ENCODE measurements at places on chromosomes 5 and 9. TPM values are rescaled to one million over a fixed set of nuclear protein-coding genes. Genes with fewer than 3 reads are reported as not detected.

MZB1 gene
- 7.0 TPM for total RNA-seq

DNA sequence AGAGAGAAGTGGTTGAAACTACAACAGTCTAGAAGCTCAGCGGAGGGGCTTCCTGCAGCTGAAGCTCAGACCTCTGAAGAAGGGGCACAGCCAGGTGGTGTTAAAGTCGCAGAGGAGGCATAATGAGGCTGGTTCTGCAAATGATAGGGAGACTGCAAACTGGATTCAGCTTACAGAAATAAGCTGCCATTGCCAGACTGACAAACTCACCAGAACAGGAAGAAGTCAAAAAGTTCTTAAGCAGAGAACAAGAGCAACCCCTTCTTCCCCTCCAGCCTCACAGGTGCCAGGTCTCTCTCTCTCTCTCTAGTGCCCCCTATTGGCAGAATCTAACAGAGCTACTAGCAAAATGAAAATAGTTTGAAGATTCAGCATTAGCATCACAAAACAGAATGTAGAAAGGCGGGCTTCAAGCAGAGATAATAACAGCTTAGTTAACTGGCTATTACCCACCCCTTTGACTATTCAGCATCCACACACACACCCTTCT is 76.7 kb downstream of the GRAMD2B start:
- DNase-seq, result no peak

DNA sequence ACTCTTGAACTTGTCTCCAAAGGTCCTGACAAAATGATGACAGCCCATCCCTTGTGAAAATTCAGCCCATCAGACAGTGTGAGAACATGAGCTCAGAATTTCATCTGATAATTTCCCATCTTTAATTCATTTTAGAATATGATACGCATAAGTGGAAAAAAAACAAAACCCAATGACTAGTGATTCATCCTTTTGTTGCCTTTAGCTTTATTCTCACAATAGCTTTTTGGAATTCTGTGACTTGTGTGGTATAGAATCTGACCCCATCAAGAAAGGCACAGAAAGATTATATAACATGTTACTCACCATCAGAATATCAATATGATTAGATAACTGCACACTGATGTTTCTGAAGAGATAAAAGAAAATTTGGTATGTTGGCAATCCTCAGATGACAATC is 16.1 kb upstream of the TMED7 start:
- DNase-seq, result no peak

PCDHGB7 gene
- 25.2 TPM for total RNA-seq

GRCh38 chr9:30058463-30058862 is 2326.0 kb upstream of the ACO1 start:
- DNase-seq, result no peak

DNA sequence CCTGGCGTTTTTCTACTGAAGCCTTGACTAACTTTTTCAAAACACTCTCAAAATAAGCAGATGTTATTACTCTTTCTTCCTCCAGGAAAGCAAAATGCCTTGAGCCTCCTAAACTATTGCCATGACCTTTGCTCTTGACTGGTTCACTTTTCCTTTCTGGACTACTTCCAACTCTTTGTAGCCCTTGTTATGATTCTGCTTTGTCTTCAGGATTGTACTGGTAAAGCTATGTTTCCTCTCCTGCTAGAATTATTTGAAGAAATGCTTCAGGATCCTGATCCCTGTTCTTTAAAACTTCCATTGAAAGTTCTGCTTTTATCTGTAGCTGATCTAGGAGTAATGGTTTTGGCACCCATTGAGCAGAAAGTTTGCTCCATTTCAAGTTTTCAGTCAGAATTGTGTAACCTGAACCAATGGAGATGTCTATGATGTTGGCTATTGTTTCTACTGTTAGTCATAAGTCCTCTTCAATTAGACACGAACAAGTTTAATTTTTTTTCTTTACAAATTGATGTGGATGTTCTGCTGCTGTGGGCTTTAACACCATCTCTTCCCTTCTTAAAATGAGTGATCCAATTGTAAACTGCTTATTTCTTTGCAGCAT is 1356.4 kb downstream of the EFNA5 start:
- no peak for DNase-seq

- DNase-seq, result no peak
Measured at GRCh38 chr9:88085476-88085875, 52.8 kb downstream of the SPATA31C2 start.

- no peak for DNase-seq
Measured at GRCh38 chr5:146409054-146409671, 38.0 kb upstream of the TCERG1 start.

RAPGEF6 gene
- total RNA-seq, result 21.4 TPM

DNA sequence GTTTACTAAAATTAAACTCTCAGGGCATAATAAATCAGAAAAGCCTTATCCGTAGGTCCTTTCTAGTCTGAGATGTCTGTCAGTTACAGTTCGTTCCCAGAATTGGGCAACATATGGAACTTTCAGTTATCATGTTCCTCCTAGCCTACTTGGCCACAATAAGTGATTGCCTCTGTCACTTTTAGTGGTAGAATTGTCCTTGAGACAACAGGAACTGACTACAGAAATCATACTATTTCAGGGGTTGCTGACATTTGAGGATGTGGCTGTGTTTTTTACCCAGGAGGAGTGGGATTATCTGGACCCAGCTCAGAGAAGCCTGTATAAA is 956 bp downstream of the ZNF189 start:
- no peak for DNase-seq

LHX3 gene
- total RNA-seq, result not detected

ARHGEF39 gene
- not detected for total RNA-seq

B4GALT1 gene
- total RNA-seq, result 81.3 TPM

- no peak for DNase-seq
Measured at GRCh38 chr9:103700195-103700962, 393.7 kb upstream of the SMC2 start.

- peak; percentile 40 for DNase-seq
Measured at GRCh38 chr5:116947691-116948528, 373.3 kb upstream of the SEMA6A start.

- DNase-seq, result no peak
Measured at GRCh38 chr9:79896390-79896980, 324.7 kb downstream of the TLE4 start.

GRCh38 chr5:115424030-115424429 is 120.5 kb downstream of the FEM1C start:
- DNase-seq, result no peak

DNA sequence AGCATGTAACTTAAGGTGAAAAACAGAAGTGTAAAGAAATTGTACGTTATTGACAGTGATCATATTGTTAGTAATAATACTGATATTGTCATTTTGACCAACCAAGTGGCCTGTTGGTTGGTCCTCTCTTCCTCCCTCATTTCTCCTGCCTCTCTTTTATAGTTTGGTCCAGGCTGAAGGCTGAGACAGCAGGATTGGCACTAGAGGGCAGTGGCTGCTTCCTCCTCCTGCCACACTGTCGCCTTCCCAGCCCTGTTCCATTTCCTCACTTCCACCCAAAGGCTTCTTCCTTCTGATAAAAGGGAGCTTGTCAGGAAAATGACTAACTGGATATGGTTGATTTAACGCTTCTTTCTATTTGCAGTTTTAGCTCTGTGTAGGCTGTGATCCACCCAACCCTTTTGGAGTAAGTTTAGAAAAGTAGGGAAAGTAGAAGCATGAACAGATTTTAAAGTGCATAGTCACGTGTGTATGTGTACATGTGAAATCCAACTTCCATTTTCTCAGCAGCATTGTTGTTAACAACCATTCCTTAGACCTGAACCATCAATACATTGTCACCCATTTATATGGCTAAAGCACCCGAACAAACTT is 35.6 kb downstream of the PTCD2 start:
- no peak for DNase-seq

LARP1 gene
- 88.2 TPM for total RNA-seq

DOCK2 gene
- total RNA-seq, result 28.4 TPM

- no peak for DNase-seq
Measured at GRCh38 chr5:126519637-126520592, 75.1 kb downstream of the ALDH7A1 start.

DNA sequence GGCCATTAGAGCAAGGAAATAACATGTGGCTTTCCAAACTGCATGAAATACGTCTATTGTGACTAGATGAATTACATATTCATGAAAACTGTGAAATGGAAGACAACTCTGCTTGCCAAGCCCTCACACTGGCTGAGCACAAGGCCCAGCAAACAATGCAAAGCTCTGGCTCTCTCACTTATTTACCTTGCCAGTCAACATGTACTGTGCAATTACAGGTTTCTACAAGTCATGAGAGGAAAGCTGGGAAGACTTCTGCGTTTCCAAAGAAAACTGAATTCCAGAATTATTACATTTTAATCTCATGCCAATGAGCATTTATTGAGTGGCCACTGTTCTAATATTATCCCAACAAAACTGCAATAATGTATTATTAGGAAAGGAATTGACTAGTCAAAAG is 12.1 kb upstream of the C5orf63 start:
- DNase-seq, result no peak

DNA sequence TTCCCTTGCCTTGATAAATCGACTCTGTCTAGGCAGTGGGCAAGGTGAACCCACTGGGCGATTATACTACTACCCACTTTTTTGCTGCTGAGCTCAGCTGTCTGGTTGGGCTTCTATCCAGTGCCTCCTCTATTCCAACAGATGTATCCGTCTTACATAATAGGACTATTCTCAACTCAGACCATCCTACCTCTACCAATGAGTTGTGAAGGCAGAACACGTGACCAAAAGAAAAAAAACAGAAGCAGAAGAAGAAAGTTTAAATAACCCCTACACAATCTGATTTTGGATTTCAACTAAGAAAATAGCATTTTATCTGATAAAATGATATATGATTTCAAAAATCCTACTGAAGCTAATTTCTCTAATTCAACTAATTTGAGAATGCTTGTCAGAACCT is 16.2 kb upstream of the SHOC1 start:
- DNase-seq, result no peak

LRRC70 gene
- 18.4 TPM for total RNA-seq

PCDHB11 gene
- 1.6 TPM for total RNA-seq

SPACA9 gene
- 2.9 TPM for total RNA-seq

ADCY2 gene
- 2.4 TPM for total RNA-seq

DNA sequence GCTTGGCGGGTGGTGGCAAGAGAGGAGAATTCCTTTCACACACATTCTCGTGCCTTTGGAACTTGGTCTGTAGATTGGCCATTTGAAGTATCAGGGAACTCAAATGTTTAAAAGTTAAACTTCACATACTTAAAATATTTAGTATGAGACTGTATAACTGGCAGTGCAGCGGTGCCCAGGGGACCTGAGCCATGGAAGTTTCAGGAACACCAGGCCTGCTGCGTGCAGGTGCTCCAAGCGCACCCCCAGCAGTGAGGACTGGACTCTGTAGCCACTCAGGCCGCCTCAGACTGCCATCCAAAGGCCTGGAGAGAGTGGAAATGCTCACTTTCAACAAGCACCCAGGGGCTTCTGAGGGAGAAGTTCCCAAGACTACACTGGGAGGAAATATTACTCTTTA is 273.5 kb upstream of the IRX2 start:
- no peak for DNase-seq

PCDHA12 gene
- 0.79 TPM for total RNA-seq

HRCT1 gene
- total RNA-seq, result 15.0 TPM

DNA sequence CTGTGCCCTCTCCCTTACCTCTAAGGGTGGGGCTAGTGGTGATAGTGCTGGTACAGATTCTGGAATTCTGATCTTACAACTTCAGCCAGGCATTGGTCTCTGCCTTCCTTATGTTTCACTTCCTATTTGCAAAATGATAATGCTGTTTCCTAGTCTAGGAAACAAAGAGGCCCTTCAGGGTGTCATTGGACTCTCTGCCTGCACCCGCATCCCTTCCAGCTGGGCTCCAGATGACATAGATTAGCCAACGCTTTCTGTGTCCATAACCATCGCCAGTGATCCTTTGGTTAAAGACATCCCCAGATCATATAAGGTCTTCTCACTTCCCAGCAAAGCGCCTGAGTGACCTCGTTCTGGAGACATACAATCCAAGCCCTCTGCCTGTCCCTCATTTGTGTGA is 180.7 kb downstream of the ERCC6L2 start:
- no peak for DNase-seq

ARL14EPL gene
- total RNA-seq, result not detected

DNA sequence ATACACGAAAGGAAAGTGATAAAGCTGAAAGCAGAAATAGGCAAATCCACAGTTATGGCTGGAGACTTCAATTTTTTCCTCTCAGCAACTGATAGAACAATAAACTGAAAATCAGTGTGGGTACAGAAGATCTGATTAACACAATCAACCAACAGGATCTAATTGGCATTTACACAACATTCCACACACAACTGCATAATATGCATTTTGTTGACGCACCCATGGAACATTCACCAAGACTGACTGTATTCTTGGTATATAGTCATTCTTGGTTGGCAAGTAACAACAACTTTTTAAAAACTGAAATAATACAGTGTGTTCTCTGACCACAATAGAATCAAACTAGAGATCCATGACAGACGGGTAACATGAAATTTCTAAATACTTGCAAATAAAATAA is 218.7 kb upstream of the S1PR3 start:
- no peak for DNase-seq

GRCh38 chr9:18666348-18666747 is 192.4 kb downstream of the ADAMTSL1 start:
- no peak for DNase-seq

GRCh38 chr9:8468045-8468637 is 668.6 kb upstream of the DMAC1 start:
- no peak for DNase-seq

NR2F1 gene
- 65.1 TPM for total RNA-seq

All from omental fat pad (tissue), 4 donors.